Mesenteric fat pad (tissue), 1 donor: ENCODE measurements at places on chromosomes 12 and 14.

DNA sequence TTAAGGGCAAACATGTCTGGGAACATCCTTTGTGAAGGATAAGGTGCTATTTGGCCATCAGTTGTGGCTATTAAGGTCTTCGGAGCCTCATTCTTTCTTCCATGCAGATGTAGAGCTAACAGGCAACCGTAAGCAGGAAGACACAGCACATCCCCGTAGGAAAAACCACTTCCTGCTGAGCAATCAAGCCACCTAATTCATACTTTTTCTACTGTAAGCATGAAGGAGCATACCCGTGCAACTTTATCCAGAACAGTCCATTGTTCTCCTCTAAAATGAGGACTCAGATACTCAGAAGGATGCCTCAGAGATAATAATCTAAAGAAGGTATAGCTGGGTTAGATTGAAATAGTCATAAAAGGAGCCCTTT is 232.0 kb downstream of the PPM1H start:
- DNase-seq: no peak

DNA sequence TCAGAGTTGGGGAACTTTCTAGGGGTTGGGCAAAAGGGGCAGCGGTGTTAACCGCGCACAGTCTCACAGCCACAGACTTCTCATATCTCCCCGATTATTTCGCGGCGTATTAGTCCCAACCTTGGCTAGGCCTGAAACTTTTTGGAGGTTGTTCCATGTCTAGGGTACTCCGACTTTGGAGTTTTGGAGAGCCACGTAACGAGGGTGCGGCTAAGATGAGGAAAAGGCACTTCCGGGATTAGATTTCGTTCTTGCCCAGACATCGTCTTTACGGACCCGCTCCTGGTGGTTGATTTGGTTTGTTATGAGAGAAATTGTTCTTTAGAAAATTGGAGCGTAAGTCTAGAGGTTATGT is 513 bp downstream of the CCNK start:
- DNase-seq: no peak

- no peak for DNase-seq
Measured at GRCh38 chr12:17928708-17929366, 161.2 kb downstream of the RERGL start.

GRCh38 chr12:88273875-88274274 is 131.8 kb downstream of the TMTC3 start:
- DNase-seq: no peak

DNA sequence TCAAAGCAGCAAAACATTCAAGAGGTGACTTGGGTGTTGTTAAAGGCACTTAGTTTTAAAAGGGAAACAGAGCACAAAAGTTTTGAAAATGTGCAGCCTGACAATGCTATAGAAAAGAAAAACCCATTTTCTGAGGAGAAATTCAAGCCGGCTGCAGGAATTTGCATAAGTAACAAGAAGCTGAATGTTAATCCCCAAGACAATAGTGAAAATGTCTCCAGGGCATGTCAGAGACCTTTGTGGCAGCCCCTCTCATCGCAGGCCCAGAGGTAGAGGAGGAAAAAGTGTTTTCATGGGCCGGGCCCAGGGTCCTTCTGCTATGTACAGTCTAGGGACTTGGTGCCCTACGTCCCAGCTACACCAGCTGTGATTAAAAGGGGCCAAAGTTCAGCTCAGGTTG is 167.9 kb downstream of the PPFIA2 start:
- DNase-seq: no peak

GRCh38 chr14:24370748-24371147 is 2.8 kb downstream of the NFATC4 start:
- DNase-seq: no peak

- no peak for DNase-seq
Measured at GRCh38 chr14:58239244-58240195, 5.1 kb upstream of the PSMA3 start.
